ENCODE measurements at places on chromosomes 11 and 22. TPM values are rescaled to one million over a fixed set of nuclear protein-coding genes. Genes with fewer than 3 reads are reported as not detected.
A peak's percentile ranks its signal among the peaks of the same experiment; 100 is the strongest.

DNA sequence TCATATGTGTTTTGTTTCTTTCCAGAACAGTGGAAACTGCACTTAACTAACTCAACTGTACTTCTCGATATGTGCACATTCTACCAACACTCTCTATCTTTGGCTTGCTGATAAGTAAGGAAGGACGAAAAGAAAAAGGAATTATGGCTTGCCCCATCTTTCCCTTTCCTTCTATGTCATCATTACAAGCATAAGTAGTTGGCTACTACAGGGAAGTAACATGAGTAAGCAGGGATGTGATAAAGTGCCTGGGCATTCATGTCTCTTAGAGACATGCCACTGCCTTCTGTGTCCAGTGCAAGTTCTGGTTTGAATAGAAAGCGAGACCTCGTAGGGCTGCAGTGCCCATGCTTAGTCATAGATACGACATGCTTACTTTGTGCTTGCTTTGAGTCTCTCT lies 342.5 kb downstream of the ETS1 start:
- peak; percentile 18 for DNase-seq
- H3K4me1 ChIP-seq: no peaks in the 10 kb centered on the region
- no peaks in the 10 kb centered on the region for H3K27me3 ChIP-seq
- H3K4me3 ChIP-seq: no peak overlapping the region
- H3K36me3 ChIP-seq: no peaks in the 10 kb centered on the region
- H3K27ac ChIP-seq: no peak overlapping the region

The UBE2L3 gene
- total RNA-seq: 23.8 TPM

GRCh38 chr11:43532041-43532440 lies 148.5 kb upstream of the HSD17B12 start:
- no peak for DNase-seq
- H3K4me1 ChIP-seq: no peaks in the 10 kb centered on the region
- H3K36me3 ChIP-seq: no peaks in the 10 kb centered on the region
- H3K27me3 ChIP-seq: peaks cover 5% of the 10 kb centered on the region
- no peak overlapping the region for H3K27ac ChIP-seq
- H3K4me3 ChIP-seq: no peak overlapping the region

- H3K27me3 ChIP-seq: peaks cover 8% of the 10 kb centered on the region
- H3K36me3 ChIP-seq: no peaks in the 10 kb centered on the region
These were observed 9.4 kb downstream of the TRIM29 start for GRCh38 chr11:120128392-120129119.

The TRIM3 gene
- total RNA-seq: 29.7 TPM

GRCh38 chr22:42473484-42474193 lies 41.4 kb upstream of the NFAM1 start:
- H3K27me3 ChIP-seq: no peaks in the 10 kb centered on the region
- no peaks in the 10 kb centered on the region for H3K36me3 ChIP-seq
- H3K27ac ChIP-seq: no peak overlapping the region
- DNase-seq: peak; percentile 41
- H3K4me1 ChIP-seq: no peaks in the 10 kb centered on the region

The CDKN1C gene
- total RNA-seq: 31.5 TPM

The CDC42EP1 gene
- total RNA-seq: 11.8 TPM

The FXYD6 gene
- total RNA-seq: 8.0 TPM

- H3K36me3 ChIP-seq: peaks cover 6% of the 10 kb centered on the region
- DNase-seq: peak; percentile 35
- no peaks in the 10 kb centered on the region for H3K27me3 ChIP-seq
- H3K27ac ChIP-seq: no peak overlapping the region
- no peak overlapping the region for H3K4me3 ChIP-seq
These were observed 38.6 kb upstream of the HSPA8 start for GRCh38 chr11:123100379-123101085.

The OR2AT4 gene
- total RNA-seq: not detected

The PGR gene
- total RNA-seq: 2.0 TPM

GRCh38 chr11:62559204-62559603 lies 12.6 kb upstream of the AHNAK start:
- H3K27ac ChIP-seq: no peak overlapping the region
- no peak for DNase-seq
- peaks cover 41% of the 10 kb centered on the region for H3K4me1 ChIP-seq
- H3K36me3 ChIP-seq: peaks cover 13% of the 10 kb centered on the region
- H3K4me3 ChIP-seq: no peak overlapping the region

- no peaks in the 10 kb centered on the region for H3K36me3 ChIP-seq
- H3K4me1 ChIP-seq: peaks cover 22% of the 10 kb centered on the region
- H3K4me3 ChIP-seq: no peak overlapping the region
- DNase-seq: no peak
- no peak overlapping the region for H3K27ac ChIP-seq
These were observed 8.4 kb upstream of the FTH1 start for GRCh38 chr11:61975638-61976419.
